ENCODE measurements at places on chromosomes 11 and 22.

DNA sequence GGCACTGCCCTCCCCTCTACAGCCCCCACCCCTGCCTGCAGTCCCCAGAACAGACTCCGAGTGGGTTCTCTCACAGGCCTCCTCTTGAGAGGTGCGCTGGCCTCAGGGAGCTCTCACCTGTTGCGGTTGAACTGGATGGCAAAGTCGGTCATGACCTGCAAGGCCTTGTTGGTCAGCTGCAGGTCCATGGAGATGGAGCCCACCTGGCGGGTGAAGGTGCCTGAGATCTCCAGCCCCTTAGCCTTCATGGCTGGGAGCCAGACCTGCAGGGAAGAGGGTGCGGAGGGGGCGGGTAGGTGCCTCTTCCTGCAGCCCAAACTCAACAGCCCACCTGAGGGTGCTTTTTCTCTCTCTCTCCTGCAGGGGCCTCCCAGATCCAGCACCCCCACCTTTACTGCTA is 18.7 kb upstream of the RASL10A start:
- DNase-seq = no peak

DNA sequence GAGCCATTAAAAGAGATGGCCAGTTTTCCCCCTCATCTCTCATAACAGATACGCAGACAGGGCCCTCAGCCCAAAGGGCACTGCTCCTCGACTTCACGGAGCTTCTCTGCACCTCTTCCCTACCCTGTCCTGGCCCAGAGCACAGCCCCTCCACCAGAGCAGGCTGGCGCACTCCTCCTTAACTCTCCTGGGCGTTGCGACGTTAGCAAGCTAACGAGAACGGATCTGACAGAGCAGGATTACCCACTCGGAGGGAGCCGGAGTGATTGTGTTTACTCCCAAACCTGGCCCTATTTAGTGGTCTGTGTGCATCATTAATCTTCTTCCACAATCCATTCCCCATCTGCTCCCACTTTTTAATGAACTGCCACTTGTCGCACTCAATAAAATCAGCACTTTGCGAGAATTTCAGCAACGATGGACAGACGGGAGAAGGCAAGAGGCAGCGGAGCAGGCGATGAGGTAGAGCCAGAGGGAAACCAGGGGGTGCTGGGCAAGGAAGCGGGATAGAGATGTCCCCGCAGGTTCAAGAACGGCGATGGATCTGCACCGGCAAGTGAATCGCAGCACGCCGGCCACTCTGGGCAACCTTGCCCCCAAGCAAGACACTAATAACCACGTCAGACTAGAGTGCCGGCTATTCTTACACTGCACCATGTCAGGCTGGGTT is 159.4 kb downstream of the BUD13 start:
- no peak for DNase-seq

GRCh38 chr11:108496643-108497256 is 1.4 kb downstream of the POGLUT3 start:
- DNase-seq = no peak

DNA sequence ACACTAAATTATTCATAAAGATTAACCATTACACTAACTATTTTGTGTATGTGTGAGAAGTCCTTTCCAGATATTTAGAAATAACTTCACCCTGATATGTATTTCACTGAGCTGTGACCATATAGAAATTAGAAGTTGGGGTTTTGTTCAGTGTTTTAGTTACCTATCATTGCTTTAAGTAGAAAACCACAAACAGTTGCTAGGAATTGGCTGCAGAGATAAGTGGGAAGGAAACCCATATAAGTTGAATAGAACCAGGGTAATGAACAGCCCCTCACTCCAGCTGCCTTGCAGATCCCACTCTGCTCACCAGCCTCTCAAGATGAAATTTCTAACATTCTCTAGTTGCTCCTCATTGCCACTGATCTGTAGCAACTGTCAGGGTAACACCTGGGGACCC is 10.3 kb downstream of the SRSF8 start:
- no peak for DNase-seq

DNA sequence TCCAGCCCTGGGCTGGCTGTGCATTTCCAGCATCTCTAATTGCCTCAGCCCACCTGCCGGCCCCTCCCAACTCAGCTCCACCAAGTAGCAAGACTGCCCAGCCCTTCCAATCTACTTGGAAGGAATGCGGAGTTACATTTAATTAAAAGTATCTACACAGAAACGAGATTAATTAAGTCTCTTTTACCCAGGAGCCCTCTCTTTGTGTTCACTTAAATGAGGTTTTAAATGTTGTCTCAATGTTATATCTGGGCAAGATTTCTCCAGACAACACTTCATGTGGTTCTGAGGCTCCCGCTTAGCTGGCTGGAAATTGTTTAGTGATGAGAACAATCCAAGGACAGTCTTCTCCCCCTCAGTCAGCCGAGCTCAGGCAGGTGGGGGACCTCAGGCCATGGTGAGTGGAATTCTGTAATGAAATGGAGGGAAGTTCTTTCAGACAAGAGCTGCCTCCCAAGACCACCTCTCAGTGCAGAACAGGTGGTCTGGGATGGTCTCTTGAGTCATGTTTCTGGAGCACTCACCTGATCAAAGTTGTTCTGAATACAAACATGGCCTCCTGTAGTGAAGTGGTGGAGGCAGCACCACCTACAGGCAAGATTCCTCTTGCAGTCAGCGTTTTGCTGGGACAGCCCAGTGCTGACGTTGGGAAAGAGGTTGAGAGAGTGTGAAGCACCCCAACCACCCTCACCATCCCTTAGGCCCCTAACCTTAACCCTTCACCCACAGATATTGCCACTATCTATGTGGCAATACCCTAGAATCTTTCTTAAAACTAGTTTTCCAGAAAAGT is 371.6 kb downstream of the CADM1 start:
- no peak for DNase-seq

DNA sequence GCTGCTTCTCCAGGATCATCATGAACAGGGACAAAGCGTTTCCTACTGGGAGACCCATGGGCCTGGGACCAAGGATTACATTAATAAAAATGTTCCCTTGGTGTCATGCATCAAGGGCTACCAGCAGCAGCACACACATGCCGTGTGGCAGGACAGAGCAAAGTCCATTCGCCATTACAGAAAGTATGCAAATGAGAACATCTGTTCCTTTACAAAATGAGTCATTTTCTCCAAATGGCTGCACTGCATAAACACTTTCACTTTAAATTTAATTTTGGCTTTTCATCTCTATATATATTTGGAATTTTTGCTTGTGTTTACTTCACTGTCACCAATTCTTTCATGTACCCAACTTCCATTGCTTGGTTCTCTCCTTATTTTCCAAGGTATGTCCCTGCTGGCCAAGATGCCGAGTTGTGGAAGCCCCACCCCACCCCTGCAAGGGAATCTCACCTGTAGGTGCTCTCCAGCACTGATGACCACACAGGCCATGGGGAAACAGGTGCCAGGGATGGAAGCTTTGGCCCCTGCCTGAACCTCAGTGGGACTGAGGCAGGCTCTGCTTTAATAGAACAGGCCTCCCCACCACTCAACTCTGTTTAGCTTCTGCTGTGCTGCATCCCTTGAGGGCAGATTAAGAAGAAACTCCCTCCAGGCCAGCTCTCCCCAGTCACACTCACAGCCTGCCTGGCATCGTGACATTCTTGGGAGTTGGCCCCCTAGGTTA is 15.6 kb upstream of the GNAZ start:
- no peak for DNase-seq

DNA sequence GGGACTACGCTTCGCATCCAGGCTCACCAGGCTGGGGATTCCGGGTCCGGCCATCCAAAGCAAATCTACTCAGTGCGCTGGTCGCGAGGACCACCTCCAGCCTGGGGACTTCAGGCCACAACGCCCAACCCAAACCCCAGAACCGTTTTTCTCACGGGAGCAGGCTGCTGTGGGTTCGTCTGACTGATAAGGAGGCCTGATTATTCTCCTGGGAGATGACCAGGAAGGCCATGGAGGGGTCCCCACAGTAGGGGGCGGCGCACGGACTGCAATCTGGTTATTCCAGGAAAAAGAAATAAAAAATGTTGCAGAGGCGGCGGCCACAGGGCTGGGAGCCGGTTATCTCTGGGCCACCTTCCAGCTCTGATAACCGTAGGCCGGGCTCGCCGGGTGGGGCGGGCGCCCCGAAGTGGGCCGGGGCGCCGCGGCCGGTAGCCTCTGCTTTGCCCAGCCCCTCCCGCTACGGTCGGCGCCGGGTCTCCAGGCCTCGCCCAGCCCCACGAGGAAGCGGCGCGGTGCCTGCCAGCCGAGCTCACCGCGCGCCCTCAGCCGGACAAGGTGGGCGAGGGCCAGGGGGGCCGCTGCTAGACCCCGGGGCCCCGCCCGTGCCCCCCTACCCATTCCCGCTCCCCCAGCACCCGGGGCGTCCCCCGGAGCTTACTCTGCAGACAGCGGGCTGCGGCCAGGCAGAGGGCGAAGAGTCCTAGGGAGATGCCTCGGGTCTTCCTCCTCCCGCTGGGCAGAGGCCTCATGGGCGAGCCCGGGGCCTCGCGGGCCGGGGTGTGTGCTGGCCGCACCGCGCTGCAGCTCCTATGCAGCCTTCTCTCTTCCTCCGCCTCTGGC is 446 bp downstream of the VSTM5 start:
- no peak for DNase-seq

DNA sequence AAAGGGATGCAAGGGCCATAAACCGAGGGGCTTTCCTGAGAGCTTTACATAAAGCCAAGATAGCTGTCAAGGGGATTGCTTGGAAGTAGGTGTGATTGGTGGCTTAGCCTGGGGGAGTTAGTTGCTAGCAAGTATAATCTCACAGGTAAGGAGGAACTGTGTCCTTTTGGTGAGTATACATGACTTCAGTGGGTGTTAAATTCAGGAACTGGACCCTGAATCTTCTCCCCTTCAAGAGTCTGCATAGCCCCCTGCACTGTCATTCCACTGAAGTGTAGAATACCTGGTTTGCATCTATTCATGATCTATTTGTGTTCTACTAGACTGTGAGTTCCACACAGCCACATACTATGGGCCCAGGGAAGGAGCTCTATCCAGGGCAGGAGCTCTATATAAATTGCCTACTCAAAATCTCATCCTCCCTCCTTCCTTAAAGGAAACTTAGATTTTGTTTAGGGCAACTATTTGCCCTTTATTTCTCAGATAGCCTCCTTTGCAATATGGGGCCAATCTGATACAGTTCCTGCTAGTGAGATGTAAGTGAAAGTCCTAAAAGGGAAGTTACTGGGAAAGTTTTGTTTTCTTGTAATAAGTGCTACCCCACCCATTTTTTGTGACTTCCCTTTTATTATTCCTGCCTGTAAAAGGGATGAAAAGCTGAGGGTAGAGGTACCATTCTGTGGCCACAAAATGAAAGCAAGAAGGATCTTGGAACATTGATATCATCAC is 120.5 kb downstream of the PGR start:
- no peak for DNase-seq

DNA sequence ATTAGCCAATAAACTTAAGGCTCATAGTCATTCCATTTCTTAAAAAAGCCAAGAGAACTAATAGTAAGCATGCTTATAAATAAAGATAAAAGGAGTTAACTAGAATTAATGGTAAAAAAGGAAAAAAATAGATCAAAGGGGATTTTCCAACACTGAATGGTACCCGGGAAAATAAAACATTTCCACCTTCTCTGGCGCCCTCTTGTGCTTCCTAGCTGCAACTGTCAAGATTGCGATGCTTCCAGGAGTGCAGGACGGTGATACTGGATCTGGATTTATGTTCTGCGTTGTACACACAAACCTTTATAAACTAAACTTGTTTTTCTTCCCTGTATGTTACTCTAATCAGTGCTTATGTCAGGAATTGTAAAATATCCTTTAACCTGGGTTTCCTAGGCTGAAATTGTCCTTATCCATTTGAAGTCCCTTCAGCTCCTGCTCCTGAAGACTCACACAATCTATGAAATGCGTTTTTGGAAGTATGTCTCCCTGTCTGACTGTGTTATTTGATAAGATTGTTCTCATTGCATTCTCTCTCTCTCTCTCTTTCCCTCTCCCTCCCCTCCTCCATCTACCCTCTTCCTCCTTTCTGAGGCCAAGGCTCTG is 9.6 kb upstream of the HTATIP2 start:
- peak; percentile 20 for DNase-seq

- DNase-seq = no peak
These were observed 771.1 kb downstream of the LRRC4C start for GRCh38 chr11:40688369-40688768.

DNA sequence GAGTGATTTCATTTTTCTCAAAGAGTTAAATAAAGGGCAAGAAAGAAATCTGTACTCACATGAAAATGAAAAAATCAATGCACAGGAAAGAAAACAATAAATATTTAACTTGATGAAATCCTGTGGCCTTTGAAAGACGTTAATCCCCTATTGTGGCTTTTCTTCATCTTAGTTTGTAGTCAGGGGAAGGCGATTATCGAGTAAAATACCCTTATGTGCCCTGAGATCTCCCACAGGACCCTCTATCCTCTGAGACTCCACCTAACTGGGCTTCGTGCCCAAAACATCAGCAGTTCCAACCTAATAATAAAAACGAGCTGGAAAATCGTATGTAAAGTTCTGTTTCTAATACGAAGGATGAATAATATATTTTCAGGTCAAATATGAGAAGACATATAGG is 208.2 kb upstream of the ZC3H12C start:
- DNase-seq = no peak

DNA sequence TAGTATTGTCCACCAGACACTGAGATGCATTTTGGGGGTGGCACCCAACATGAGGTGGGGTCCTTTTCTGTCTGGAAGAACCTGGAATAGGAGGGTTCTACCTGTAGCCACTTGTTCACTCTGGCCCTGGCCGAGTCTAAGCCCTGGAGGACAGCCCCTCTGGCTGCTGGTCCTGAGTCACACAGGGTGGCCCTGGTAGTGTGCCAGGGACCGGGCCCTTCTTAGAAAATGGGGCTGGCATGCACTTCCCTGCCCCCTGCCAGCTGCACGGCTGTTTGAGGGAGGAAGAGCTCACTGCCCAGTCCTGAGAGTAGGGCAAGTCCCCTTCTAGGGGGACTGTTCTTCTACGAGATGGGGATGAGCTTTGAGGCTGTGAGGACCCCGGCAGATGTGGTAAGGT is 2.2 kb downstream of the PLCB3 start:
- no peak for DNase-seq

GRCh38 chr22:38397189-38398085 is 57.6 kb downstream of the KCNJ4 start:
- DNase-seq = no peak

GRCh38 chr11:125416981-125417935 is 78.8 kb downstream of the FEZ1 start:
- DNase-seq = no peak

DNA sequence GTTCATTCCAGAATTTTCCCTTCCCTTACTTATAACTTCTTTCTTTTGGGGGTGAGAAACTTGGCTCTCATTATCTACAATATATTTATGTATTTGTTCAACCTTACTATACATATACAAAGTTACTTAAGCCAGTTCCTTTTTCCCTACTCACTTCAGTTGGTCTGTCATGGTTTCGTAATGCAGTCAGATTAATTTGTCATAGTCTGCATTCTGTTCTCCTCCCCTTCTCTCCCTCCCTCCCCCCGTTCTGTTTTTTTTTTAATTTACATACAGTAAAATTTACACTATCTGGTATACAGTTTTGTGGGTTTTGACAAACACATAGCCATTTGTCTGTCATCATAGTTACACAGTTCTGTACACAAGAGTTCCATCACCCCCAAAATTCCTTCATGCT is 71.8 kb upstream of the ADORA2A start:
- DNase-seq = no peak

All from CD4-positive, alpha-beta T cell treated with Interleukin-6 at 100 ng/mL for 8 hours (primary cell).